ENCODE measurements at places on chromosomes 13 and 19.
A peak's percentile ranks its signal among the peaks of the same experiment; 100 is the strongest.

- H3K4me3 ChIP-seq = no peak overlapping the region
- no peak overlapping the region for H3K27ac ChIP-seq
- no peaks in the 10 kb centered on the region for H3K4me1 ChIP-seq
Observed at GRCh38 chr13:65808061-65808460, 1422.1 kb downstream of the PCDH9 start.

DNA sequence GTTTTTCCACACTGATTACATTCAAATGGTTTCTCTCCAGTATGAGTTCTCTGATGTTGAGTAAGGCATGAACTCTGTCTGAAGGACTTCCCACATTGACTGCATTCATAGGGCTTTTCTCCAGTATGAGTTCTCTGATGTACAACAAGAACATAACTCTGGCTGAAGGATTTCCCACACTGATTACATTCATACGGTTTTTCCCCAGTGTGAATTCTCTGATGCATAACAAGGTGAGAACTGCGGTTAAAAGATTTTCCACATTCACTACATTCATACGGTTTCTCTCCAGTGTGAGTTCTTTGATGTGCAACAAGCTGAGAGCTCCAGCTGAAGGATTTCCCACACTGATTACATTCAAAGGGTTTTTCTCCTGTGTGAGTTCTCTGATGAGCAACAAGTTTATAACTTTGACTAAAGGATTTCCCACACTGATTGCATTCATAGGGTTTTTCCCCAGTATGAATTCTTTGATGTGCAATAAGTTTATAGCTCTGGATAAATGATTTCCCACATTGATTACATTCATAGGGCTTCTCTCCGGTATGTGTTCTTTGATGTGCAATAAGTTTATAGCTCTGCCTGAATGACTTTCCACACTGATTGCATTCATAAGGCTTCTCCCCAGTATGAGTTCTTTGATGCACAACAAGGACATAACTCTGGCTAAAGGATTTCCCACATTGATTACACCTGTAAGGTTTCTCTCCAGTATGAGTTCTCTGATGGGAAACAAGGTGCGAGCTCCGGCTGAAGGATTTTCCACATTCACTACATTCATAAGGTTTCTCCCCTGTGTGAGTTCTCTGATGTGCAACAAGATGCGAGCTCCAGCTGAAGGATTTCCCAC lies 23.5 kb downstream of the ZNF180 start:
- peak overlapping the region; percentile 86 for H3K27ac ChIP-seq
- H3K27me3 ChIP-seq = no peaks in the 10 kb centered on the region
- no peak overlapping the region for H3K4me3 ChIP-seq
- DNase-seq = no peak
- peaks cover 85% of the 10 kb centered on the region for H3K36me3 ChIP-seq

DNA sequence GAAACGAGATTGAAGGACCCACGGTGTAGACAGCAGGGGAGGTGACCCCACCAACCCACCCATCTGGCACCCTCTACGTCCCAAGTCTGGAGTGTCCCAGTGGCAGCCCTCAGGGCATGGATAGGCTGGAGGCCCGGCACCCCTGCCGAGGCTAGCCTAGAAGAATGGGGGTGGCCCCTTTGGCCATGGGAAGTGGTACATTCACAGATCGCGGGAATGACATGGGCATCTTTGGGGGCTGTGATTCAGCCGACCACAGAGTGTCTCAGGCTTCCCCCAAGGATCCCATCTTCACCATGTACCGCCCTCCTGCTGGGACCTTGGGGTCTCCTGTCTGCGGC lies 11.3 kb upstream of the MKNK2 start:
- peaks cover 40% of the 10 kb centered on the region for H3K4me1 ChIP-seq
- H3K36me3 ChIP-seq = no peaks in the 10 kb centered on the region
- no peaks in the 10 kb centered on the region for H3K27me3 ChIP-seq
- peak overlapping the region; percentile 97 for H3K27ac ChIP-seq

- H3K27me3 ChIP-seq = no peaks in the 10 kb centered on the region
- no peak overlapping the region for H3K27ac ChIP-seq
- peak overlapping the region; percentile 38 for H3K4me3 ChIP-seq
- DNase-seq = no peak
Observed at GRCh38 chr13:41259875-41260501, 3.4 kb downstream of the MTRF1 start.

- H3K36me3 ChIP-seq = no peaks in the 10 kb centered on the region
- H3K27me3 ChIP-seq = no peaks in the 10 kb centered on the region
- H3K4me1 ChIP-seq = peaks cover 22% of the 10 kb centered on the region
- no peak for DNase-seq
- no peak overlapping the region for H3K27ac ChIP-seq
- no peak overlapping the region for H3K4me3 ChIP-seq
Observed at GRCh38 chr13:104983601-104984000, 1551.9 kb downstream of the EFNB2 start.

DNA sequence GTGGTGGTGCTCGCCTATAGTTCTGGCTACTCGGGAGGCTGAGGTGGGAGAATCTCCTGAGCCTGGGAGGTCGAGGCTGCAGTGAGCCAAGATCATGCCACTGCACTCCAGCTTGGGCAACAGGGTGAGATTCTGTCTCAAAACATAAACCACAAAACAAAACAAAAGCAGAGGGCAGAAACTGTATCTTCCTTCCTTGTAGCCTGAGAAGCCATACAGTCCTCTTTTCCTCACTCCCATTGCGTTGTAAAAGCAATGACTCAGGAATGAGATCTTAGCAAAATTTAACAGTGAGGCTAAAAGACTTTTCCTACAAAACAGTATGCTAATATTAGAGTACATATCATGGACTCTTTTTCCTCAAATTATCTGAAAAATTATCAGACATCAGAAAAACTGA lies 130.9 kb downstream of the SHISA2 start:
- H3K27me3 ChIP-seq = no peaks in the 10 kb centered on the region
- no peaks in the 10 kb centered on the region for H3K36me3 ChIP-seq
- DNase-seq = no peak
- H3K27ac ChIP-seq = no peak overlapping the region

DNA sequence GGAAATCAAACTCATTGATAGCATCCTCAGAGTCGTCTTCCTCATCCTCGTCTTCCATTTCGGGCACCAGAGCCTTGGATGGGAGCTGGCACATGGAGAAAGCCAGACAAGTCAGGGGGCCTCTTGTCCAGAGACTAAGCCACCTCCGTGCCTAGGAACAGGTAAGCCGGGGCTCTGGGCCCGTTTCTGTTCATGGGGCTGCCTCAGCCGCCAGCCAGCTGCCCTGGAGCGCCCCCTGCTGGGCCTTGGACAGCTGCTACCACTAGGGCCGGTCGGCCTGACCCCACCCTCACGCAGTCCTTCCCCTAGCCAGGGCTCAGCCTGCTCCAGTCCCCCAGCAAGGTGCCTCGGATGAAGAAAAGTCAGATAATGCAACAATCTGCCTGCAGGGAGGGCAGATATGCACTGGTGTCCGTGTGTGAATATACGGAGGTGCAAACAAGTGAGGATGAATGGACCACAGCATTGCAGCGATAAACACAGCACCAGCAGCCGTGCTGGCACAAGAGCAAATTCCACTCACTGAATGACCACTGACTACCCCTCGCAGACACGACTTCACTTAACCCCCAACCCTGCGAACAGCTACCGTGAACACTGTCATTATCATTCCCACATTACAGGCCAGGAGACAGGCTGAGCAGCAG lies 11.9 kb upstream of the PRKD2 start:
- H3K4me1 ChIP-seq = peaks cover 27% of the 10 kb centered on the region
- H3K27me3 ChIP-seq = no peaks in the 10 kb centered on the region
- H3K4me3 ChIP-seq = peak overlapping the region; percentile 31
- peaks cover 8% of the 10 kb centered on the region for H3K36me3 ChIP-seq
- peak overlapping the region; percentile 14 for H3K27ac ChIP-seq

DNA sequence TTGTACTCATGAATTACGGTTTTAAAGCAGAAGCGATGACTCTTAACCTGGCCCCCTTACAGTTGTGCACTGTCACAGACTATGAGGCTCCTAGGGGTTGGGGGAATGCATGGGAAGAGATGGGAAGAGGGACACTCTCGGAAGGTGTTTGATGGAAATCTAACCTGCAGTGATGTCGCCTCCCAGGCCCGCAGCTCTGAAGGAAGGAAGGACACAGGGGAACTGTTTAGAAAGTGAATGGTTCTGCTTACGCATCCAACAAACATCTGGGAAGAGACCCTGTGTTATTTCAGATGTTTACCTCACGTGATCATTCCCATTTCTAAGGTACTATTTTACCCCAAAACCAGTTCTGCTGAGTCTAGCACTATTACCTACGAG lies 48.0 kb upstream of the SLC7A9 start:
- DNase-seq = no peak
- H3K4me3 ChIP-seq = no peak overlapping the region
- H3K27me3 ChIP-seq = no peaks in the 10 kb centered on the region
- H3K27ac ChIP-seq = no peak overlapping the region

GRCh38 chr13:44929692-44930091 lies 59.6 kb downstream of the NUFIP1 start:
- H3K4me3 ChIP-seq = no peak overlapping the region
- no peak overlapping the region for H3K27ac ChIP-seq
- no peaks in the 10 kb centered on the region for H3K36me3 ChIP-seq
- peaks cover 21% of the 10 kb centered on the region for H3K27me3 ChIP-seq
- H3K4me1 ChIP-seq = no peaks in the 10 kb centered on the region
- no peak for DNase-seq

- no peaks in the 10 kb centered on the region for H3K36me3 ChIP-seq
- H3K4me1 ChIP-seq = no peaks in the 10 kb centered on the region
- no peak overlapping the region for H3K27ac ChIP-seq
- no peak overlapping the region for H3K4me3 ChIP-seq
- peaks cover 8% of the 10 kb centered on the region for H3K27me3 ChIP-seq
Observed at GRCh38 chr13:102569488-102569887, 27.3 kb upstream of the TPP2 start.

GRCh38 chr19:15812060-15812722 lies 3.3 kb downstream of the OR10H1 start:
- H3K27me3 ChIP-seq = peaks cover 3% of the 10 kb centered on the region
- H3K27ac ChIP-seq = peak overlapping the region; percentile 80
- no peaks in the 10 kb centered on the region for H3K36me3 ChIP-seq
- peaks cover 29% of the 10 kb centered on the region for H3K4me1 ChIP-seq

DNA sequence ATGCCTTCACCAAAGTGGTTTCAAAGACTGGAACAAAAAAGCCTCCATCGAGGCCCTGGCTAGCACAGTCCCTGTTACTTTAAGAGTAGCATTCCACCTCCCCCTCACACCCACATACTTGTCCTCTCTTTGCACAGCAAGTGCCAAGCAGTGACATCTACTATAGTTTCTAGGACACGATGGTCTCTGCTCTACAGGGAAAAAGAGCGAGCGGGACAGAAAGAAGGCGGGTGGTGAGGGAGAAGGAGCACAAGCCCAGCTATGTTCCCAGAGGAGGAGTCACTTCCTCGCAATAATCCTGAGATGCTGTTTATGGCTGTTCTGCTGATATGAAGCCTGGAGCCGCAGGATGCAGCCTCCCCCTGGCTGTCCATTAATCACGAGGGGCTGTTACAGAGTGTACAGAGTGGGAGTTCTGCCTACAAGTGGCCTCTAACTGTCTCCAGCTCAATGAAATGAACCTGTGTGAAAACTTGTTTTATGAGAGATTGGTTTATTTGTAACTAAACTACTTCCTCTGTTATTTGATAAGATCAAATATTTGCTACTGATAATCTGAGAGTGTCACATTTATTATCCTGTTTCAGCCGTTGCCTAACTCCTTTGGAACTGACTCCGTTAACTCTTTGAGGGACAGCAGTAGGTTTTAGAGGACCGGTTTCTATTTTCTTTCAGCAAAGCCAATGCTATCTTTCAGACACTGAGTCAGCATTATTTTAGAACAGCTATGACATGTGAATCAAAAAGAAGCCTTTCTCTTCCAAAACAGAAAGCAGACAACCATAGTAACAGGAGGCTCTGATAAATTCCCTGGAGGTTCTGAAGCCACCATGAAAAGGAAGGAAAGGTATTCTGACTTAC lies 208.0 kb downstream of the SPRY2 start:
- H3K4me1 ChIP-seq = no peaks in the 10 kb centered on the region
- H3K4me3 ChIP-seq = no peak overlapping the region
- H3K27me3 ChIP-seq = peaks cover 8% of the 10 kb centered on the region
- H3K36me3 ChIP-seq = no peaks in the 10 kb centered on the region

- no peak for DNase-seq
- H3K4me1 ChIP-seq = peaks cover 29% of the 10 kb centered on the region
- no peaks in the 10 kb centered on the region for H3K27me3 ChIP-seq
- H3K27ac ChIP-seq = no peak overlapping the region
- H3K4me3 ChIP-seq = no peak overlapping the region
Observed at GRCh38 chr13:24213932-24214331, 53.4 kb downstream of the SPATA13 start.

- no peak for DNase-seq
- peaks cover 26% of the 10 kb centered on the region for H3K4me1 ChIP-seq
- no peak overlapping the region for H3K27ac ChIP-seq
- H3K4me3 ChIP-seq = no peak overlapping the region
- H3K27me3 ChIP-seq = no peaks in the 10 kb centered on the region
Observed at GRCh38 chr19:1399079-1399478, 2.3 kb downstream of the GAMT start.

DNA sequence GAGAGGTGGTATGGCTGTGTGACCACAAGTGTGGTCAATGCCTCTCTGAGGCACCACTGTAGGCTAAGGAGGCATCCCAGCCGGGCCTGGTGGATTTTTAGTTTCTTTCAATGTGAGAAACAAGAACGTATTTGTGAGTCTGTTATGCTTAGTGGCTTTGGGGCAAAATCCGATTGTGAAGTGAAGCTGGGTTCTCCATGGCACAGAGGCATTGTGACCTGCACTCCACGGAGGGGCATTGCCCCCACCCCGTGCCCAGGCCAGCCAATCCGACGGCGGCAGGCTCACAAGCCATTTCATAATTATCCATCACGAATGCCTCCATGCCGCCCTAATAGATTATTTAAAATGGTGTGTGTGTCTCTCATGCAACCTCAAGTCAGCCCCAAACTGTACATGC lies 151.6 kb downstream of the ZNF536 start:
- H3K27ac ChIP-seq = no peak overlapping the region
- no peak for DNase-seq
- no peaks in the 10 kb centered on the region for H3K4me1 ChIP-seq
- H3K36me3 ChIP-seq = no peaks in the 10 kb centered on the region
- no peak overlapping the region for H3K4me3 ChIP-seq

- H3K27ac ChIP-seq = peak overlapping the region; percentile 92
- no peak for DNase-seq
- H3K27me3 ChIP-seq = no peaks in the 10 kb centered on the region
- H3K4me3 ChIP-seq = peak overlapping the region; percentile 85
Observed at GRCh38 chr19:15837221-15837731, 21.8 kb upstream of the OR10H1 start.

DNA sequence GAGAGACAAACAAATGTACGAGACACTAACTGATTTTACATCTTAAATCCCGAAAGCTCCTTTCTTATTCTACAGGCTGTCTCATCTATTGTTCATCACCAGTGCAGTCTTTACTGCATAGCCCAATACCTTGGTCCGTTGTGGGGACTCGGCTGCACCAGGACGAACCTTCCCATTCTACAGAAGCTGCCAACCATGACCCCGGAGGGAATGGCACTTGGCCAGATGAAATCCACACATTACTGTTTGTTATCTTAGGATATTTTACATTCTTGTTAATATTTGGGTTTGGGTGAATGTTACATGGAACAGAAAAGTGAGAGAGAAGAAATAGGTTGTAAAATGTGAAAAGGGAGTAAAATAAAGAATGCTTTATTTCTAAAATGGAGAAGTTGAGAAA lies 195.1 kb downstream of the RFC3 start:
- no peaks in the 10 kb centered on the region for H3K36me3 ChIP-seq
- H3K27ac ChIP-seq = no peak overlapping the region
- H3K4me3 ChIP-seq = no peak overlapping the region
- peaks cover 3% of the 10 kb centered on the region for H3K27me3 ChIP-seq
- no peak for DNase-seq
